Stimulated activated CD8-positive, alpha-beta memory T cell treated with anti-CD3 and anti-CD28 coated beads, Interleukin-4, amount 100 ng/mL, for 1 hour (primary cell): ENCODE measurements at places on chromosomes 2 and 18.

DNA sequence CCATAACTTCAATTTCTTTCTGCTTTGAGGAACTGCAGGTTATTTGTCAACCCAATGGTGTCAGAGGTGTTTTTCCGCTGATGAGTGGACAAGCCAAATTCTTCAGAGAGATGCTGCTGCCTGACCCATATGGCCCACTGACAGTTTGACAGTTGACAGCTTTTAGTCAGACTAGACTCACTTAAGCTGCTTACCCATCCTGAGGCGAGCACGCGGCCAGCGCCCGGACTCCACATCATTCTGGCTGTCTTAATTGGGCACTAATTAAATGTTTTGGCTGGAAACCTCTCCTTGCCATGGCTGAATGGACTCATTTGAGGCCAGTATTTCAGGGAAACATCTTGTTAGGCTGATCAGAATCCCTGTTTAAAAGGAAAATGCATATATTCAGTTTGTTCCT lies 316.1 kb upstream of the FANCL start:
- DNase-seq: no peak

- no peak for DNase-seq
These were observed 67.7 kb upstream of the DNMT3A start for GRCh38 chr2:25409468-25409867.

- DNase-seq: no peak
These were observed 73.8 kb downstream of the TGFA start for GRCh38 chr2:70479816-70480215.

DNA sequence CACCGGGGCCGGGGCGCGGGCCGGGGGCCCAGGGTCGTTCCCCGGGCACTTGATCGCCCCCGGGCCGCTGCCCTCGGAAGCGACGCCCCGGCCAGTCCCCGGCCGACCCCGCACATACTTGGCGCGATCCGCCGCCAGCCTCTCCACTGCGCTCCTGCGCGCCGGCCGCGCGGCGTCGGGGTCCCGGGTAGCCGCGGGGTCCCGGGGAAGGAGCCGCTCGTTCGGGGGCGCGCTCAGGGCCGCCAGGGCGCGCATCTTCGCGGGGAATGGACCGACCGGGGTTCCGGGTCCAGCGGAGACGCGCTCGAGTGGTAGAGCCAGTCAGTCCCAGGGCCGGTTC lies 204 bp downstream of the FAM110C start:
- DNase-seq: no peak

DNA sequence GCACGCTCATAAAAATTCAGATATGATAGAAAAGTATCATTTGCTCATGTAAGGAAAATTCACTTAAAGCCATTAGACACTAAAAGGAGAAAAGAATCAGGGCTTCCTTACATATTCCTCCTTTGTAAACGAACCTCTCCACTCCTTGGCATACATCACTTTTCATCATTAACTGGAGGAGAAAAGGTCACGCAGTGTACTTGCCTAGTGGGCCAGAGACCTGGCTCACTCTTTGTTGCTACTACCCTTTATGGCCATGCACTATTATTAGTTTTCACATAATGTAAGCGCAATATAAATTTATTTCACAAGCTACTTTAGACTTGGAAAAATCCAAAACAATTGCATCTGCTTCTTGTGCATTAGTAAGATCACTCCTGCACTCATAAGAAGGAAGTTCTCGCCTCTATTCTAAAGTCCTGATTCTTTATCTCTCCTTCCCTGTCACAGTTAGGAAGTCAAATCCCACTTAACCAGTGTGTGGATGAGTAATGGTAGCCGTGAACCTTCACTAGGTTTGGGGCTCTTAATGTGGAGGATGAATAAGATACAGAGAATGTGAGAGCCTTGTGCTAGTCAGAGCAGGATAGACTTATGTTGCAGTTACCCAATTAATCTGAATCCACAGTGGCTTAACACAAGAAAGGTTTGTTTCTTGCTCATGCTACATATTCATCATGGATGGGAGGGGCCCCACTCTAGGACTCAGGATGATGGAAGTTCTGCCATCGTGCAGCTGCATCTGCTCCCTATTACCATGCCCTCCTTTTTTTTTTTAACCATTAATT lies 115.0 kb upstream of the GLS start:
- DNase-seq: no peak

DNA sequence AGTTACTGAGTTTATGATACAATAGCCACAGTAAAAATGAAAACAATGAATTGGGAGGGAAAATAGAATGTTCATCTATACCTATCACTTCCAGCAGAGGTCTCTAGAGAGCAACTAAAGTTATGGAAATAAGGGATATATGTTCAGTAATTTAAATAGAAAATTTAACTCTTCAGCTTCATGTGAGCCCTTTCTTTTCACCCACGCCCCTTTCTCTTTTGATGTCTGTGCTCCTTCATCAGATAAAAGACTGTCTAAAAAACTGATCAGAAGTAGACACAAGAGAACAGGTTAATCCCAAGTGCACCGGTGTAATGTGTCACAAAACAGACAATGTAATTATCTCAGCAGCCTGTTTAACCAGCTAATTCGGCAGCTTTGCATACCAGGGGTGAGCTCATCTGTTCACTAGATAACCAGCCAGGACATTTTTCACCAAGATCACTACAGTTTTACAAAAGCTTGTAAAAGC lies 238.5 kb upstream of the ERBB4 start:
- DNase-seq: no peak
